ENCODE measurements at places on chromosomes 5 and 9.

DNA sequence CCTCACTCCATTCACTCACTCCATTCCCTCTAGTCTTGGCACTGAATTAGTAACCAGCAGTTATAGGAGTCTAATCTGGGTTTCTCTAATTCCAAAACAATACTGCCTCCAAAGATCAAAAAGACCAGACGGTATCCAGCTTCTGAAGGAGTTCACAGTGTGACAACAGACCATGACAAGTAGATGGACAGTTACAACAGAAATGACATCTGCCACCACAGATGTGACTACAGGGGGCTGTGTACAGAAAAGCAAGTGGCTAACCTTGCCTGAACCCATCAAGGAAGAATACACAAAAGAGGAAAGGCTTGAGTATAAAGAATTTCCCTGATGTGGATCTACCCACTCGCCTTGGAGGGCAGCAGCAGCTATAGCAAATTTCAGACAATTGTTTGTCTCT lies 112.4 kb downstream of the ACTL7B start:
- no peak for DNase-seq

GRCh38 chr5:179371121-179371510 lies 25.9 kb upstream of the ADAMTS2 start:
- DNase-seq = no peak

DNA sequence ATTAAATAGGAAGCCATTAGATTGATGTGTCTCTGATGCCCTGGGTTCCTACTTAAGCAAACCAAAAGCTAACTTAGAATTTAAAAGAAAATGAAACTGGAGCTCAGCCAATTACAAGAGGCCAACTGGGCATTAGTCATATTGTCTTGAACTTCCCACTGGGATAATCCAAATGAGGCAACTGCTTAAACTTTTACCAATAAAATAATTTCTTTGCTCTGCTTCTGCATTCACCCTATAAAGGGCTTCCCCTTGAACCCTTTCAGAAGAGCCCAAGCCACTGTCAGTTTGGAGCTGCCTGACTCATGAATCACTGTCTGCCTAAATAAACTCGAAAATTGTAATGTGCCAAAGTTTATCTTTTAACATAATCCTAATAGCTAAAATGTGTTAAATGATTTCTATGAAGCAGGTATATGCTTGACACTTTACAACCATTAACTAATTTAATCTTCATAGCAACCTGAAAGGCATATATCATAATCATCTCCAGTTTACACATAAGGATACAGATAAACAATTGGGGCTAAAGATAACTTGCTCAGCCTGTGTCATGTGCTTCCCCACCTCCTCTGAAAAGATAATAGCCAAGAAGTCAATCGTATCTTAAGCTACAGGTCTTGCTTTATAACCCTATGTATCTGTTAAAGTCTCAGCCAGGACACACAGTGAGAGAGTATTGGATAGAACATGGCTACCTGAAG lies 11.5 kb downstream of the GPR150 start:
- no peak for DNase-seq

DNA sequence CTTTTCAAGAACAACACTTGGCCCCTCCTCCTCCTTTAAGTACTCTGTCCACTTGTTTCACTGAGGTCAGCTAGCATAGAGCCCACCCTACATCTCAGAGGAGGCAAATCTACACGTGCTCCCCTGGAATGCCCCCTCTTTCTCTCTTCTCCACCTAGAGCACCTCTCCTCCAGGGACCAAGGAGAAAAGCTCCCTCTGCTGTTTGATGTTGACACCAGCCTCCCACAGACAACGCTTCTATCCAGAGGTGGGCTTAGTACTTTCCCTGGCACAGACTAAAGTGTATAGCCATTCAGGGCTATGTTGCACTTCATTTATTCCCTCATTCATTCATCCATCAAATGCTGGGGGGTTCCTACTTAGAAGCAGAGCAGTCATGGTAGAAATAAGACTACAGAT lies 68.2 kb upstream of the TAF1L start:
- DNase-seq = no peak

DNA sequence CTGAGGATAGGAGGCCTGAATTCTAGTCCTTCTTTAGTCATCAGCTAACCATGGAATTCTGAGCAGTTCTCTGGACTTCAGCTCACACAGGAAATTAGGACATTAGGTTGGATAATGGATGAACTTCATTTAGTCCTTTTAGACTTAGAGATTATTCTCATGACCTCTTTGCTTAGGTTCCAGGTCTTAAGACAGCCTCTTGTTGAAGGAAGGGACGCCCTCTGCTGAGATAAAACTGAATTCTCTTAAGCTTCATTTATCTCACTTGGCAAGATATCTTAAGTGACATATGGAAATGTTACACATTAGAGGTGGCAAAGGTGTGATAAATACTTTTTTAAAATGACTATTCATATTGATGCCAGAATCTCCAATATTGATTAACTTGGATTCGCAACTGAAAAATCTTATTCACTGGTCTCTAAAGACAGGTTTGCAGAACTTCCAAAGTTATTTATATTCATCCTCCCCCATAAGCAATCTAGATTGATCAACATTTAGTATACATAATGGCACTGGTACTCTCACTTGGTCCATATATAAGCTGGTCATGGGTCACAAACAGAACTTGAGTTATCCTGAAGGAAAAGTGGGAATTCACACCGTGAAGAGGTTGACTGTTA lies 16.9 kb upstream of the ZNF366 start:
- no peak for DNase-seq

DNA sequence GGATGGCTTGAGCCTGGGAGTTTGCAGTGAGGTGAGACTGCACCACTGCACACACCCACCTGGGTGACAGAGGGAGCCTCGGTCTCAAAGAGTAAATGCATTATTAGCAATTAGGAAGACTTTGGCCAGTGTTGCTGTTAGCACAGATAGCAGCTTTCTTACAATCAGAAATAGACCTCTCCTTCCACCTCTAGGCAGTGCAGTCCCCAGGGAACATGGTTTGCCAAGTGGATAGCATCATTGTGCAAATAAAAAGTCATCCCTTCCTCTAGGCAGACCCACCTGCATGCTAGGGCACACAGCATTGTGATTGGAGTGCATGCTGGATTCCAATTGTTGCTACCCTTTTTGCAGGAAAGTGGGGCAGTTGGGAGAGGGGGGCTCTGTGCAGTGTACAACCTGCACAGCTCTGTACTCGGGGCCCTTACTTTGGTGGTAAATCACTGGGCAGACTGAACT lies 77.9 kb upstream of the KLF9 start:
- DNase-seq = no peak

GRCh38 chr9:92960561-92961290 lies 13.4 kb downstream of the FGD3 start:
- no peak for DNase-seq

- no peak for DNase-seq
Measured at GRCh38 chr9:133121915-133122550, 993 bp upstream of the RALGDS start.

DNA sequence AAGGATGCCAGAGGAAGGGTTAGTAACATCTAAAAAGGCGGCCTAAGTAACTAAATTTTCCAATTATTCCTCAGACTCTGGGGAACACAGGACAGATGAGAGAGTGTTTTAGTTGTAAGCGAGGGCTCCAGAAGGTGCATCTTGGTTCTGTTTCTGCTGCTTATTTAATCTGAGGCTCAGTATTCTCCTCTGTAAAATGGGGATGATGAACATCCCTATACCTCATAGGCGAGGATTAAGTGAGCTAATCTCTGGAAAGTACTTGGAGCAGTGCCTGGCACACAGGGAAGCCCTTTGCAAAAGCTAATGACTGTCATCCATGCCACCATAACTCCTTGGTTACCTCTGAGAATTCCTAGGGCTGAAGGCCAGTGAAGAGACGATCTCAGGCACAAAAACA lies 59.0 kb downstream of the SHB start:
- DNase-seq = no peak

- peak; percentile 21 for DNase-seq
Measured at GRCh38 chr9:111983484-111983908, 86.9 kb downstream of the UGCG start.

- no peak for DNase-seq
Measured at GRCh38 chr9:90514877-90515276, 127.7 kb downstream of the DIRAS2 start.

DNA sequence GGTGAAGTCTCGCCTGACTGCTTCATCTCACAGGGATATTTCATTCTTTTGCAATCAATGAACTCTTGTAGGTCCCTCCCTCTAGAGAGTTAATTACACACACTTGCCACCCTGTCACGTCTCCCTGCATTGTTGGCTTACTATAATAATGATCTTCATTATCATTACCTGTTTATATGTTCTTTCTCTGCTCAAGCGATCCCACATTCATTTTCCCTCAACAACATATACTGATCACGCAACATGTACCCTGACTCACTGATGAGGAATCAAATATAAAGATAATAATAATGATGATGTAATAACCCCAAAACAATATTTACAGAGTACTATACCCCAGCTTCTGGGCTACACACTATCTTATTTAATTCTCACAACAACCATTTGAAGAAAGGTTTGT lies 88.5 kb downstream of the FEM1C start:
- DNase-seq = no peak

DNA sequence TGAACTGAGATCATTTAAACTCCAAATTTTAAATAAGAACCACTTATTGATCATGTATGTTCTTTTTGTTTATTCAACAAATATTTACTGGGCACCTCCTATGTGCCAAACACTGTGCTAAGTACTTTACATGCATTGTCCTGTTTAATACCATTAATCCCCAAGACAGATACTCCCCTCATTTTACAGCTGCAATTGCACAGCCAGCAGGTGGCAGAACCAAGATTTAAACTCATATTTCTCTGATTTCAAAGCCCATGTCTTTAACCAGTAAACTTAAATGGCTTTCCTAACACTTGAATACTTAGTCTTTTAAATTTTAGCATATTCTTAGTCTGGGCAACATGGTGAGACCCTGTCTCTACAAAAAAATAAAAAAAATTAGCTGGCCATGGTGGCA lies 43.4 kb upstream of the KIAA1958 start:
- DNase-seq = no peak

DNA sequence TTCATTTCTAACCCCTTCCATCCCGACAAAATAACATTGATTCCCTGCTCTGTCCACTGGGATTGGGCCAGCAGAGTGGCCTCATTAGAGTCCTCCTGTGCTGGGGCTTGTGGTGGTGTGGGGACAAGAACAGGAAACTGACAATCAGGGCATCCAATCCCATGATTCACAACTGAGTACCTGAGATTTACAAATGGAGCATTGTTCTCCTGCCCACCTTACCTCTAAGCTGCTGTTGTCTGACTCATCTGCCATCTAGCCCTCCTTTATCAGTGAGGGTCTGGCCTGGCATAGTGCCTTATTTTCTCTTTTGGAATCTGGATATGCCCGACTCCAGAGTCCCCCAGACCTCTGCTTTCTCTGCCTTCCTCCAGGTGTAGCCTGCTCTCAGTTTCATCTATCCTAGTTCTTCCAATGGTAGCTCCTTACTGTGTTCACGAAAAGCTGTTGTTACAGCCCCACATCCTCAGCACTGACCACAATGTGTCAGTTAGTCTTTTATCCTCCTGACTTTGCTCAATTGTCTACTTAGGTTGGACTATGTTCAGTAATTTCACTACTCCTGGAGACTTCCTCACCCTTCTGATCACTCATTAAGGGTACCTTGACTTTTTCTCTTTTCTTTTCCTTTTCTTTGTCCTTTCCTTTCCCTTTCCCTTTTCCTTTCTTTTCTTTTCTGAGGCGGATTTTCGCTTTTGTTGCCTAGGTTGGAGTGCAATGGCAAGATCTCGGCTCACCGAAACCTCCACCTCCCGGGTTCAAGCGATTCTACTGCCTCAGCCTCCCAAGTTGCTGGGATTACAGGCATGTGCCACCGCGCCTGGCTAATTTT lies 13.4 kb downstream of the WNT8A start:
- no peak for DNase-seq

- DNase-seq = no peak
Measured at GRCh38 chr9:1337169-1337568, 287.0 kb downstream of the DMRT2 start.

DNA sequence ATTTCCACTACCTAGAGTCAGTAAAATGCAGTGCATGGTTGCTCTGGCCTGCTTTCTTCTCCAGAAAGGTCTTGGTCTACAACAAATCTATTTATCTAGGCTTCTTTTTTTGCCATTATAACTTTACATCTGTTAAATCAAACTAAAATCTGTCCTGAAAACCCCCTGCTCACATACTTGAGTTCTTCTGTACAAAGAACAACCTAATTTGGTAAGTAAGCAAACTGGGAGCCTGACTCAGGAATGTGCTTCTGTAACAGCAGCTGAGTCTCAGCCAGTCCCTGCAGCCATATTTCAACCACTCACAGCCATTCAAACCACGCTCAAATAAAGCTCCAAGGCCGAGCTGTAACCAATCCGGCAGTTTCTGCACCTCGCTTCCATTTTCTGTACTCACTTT lies 95.8 kb downstream of the PLPP1 start:
- DNase-seq = no peak

DNA sequence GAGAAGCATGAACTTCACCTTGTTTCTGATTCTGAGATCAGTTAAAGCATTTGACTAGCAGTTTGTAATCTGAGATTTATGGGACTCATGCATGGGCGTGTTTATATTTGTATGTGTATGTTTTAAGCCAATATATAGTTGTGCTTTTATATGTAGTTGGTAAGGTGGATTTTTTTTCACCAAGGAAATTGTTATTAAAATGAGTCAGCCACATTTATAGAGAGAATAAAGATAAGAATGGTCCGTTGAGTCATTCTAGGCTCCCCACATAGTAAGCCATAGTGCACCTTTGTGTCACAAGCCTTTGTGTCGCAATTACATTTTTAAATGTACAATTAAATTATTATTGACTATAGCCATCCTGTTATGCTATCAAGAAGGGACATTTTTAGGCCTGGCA lies 89.0 kb downstream of the NLN start:
- DNase-seq = no peak

GRCh38 chr9:75891277-75891741 lies 836 bp downstream of the PCSK5 start:
- peak; percentile 11 for DNase-seq

DNA sequence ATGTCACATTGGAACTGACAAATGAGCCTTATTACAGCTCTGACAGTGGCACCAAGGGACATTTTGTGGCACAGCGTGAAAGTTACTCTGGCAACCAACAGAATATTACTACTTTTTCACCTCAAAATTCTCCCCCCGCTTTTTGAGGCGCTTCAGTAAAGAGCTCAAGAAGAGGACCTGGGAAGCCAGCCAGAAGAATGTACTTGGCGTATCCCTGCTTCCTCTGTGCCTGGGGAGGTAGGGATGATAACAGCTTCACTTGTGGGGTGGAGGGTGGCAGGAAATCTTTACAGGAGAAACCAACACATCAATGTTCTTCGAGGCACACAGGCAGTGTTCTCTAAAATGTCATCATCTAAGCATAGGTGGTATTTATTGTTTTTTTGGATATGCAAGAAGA lies 624.1 kb downstream of the NR2F1-AS1 start:
- no peak for DNase-seq

- DNase-seq = no peak
Measured at GRCh38 chr5:107483231-107484024, 187.3 kb downstream of the EFNA5 start.

DNA sequence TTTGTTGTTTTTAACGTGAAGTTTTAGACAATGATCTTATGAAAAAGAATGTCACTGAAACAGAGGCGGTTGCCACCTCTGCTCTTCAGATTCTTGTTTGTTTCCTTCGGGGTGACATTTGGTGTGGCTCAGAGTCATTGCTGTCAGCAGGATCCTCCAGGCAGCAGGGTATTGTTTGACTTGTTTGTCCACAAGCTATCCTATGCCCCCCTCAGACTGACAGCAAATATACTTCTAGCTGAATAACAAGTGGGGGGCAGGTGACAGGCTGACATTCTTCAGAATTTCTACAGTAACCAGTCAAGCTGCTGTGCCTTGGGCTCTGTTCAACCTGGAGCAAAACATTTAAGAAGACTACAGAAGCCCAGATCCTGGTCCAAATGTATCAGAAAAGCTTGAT lies 383.3 kb downstream of the YTHDC2 start:
- DNase-seq = no peak

- DNase-seq = no peak
Measured at GRCh38 chr5:54329731-54330709, 19.6 kb upstream of the ARL15 start.
